ENCODE measurements at places on chromosomes 7 and 10. TPM values are rescaled to one million over a fixed set of nuclear protein-coding genes. Genes with fewer than 3 reads are reported as not detected.

- DNase-seq = no peak
These were observed 37.3 kb downstream of the SLC16A9 start for GRCh38 chr10:59672150-59672875.

DNA sequence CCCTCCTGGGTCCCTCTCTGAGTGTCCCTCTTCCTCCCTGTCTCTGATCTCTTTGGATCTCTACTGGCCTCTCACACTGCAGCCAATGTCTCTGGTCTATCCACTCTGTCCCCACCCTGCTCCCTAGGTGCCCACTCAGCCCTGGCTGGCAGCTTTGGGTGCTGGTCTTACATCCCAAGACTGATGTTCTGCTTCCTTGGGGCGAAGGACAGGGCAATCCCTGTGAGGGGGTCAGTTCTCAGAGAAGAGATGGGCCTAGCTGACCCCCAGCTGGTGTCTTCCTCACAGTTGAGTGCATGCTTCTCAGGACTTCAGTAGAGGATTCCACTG is 51.7 kb upstream of the CAMK2B start:
- DNase-seq = no peak

Gene CDHR1
- total RNA-seq = 2.7 TPM

Gene NPVF
- total RNA-seq = not detected

Gene MBLAC1
- 2.7 TPM for total RNA-seq

DNA sequence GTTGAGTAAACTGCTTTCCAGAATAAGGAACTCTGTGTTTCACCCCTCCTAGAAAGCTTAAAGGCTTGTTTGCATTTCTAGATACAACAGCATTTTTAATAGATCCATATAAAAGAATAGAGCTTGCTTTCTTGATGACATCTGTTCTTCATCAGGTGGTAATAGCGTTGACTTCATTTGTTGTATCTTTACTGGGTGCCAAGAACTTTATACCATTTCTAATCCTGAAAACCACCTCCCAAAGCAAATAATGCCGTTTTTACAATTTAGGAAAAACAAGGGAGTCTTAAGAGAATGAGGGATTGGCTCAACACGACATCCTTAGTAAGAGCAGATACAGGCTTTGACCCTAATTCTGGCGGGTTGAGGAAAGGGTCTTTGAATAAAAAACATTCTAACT is 993.4 kb downstream of the TYW1 start:
- DNase-seq = no peak

Gene AS3MT
- 40.3 TPM for total RNA-seq

GRCh38 chr7:112410092-112410491 is 40.2 kb upstream of the IFRD1 start:
- no peak for DNase-seq

Gene SDHAF3
- 59.5 TPM for total RNA-seq

Gene A1CF
- not detected for total RNA-seq

All from neural progenitor cell (in vitro differentiated cells).